ENCODE measurements at places on chromosomes 1 and 21. TPM values are rescaled to one million over a fixed set of nuclear protein-coding genes. Genes with fewer than 3 reads are reported as not detected.

LMOD1 gene
- not detected for total RNA-seq

FABP3 gene
- total RNA-seq: not detected

TNFRSF8 gene
- total RNA-seq: 7.7 TPM

GRCh38 chr1:59318271-59318860 lies 21.5 kb downstream of the FGGY start:
- no peak for DNase-seq

DNA sequence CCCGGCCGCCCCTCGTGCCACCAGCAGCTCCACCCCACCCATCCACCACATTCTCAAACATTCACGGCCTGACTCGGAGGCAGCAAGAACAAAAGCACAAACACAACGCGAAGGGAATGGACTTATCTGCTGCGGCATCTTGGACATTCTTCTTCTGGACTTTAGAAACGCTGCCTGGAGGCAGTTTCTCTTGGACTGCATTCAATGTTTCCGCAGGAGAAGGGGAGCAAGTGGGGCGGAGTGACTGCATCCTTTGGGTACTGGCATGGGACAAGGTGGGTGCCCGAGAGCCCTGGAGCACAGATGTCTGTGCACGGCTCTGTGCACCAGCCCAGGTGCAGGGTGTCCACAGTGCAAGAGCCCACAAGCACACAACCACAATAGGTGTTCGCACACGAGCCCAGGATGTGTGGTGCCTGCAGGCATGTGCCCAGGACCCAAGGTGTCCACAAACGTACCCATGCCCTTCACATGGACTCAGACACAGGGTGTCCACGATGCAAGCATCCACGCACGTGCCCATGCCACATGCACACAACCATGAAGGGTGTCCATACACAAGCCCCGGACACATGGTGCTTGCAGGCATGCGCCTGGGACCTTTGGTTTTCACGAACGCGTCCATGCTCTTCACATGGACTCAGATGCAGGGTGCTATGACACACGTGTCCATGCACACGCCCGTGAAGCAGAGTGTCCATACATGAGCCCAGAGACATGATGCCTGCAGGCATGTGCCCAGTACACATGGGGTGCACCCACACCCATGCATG lies 53.6 kb downstream of the WNT9A start:
- no peak for DNase-seq
